Stimulated activated CD4-positive, alpha-beta T cell treated with anti-CD3 and anti-CD28 coated beads, TNF-alpha, amount 100 ng/mL, for 1 hour (primary cell): ENCODE measurements at places on chromosomes 3 and 15.

- no peak for DNase-seq
Observed at GRCh38 chr3:101828691-101829436, 20.4 kb upstream of the NFKBIZ start.

DNA sequence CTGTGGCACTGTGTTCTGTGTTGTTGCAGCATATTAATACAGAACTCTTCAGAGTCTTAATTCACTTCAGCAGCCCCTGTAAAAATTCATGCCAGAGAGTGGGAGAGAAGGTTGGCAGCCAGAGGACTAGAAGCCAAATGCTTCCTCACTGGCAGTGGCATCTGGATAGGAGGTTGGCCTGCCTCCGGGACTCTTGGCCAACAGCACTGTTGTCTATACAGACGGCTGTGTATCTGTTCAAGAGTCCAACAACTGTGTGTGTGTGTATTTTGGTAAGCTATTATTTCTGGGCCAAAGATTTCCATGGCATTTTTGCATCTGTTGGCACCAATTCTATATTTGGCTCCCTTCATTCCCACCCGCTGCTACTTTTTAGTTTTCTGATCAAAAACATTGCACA is 156.0 kb upstream of the SOX2 start:
- DNase-seq = no peak

- DNase-seq = no peak
Observed at GRCh38 chr3:58667704-58668103, 1.1 kb upstream of the FAM3D start.

GRCh38 chr3:106629215-106629832 is 747.9 kb upstream of the CCDC54 start:
- no peak for DNase-seq

DNA sequence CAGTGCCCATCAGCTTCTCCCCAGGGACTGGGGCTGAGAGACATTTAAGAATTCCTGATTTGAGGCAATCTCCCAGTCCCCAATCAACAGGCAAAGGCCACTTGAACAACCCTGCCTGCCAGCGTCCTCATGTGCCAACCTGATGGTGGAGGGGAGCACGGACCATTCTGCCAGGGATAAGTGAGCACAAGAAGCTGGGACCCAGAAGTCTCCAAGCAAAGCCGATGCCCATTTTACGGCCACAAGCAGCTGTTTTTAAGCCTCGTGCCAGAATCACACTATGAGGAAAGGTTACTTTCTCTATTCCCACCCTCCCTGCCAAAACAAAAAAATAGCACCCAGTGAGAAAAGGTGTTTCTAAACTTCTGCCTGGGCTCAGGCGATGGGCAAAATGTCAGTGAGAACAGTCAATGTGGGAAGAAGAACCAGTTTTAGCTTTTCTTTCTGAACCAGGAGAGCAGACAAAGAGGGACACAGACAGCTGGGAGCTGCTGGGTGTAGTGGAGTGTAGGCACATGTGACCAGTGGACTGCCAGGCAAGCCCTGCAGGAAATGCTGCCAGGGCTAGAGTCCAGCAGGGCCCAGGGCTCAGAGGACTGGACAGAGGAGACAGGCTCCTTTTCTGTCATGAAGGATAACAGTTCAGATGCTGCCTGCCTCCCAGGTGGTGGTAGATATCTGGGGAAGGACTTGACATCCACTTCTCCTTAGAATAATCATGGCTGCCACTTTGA is 57.7 kb downstream of the ATP2B2 start:
- no peak for DNase-seq

- DNase-seq = no peak
Observed at GRCh38 chr3:73499787-73500186, 125.0 kb downstream of the PDZRN3 start.

- DNase-seq = no peak
Observed at GRCh38 chr3:79954756-79955155, 187.0 kb upstream of the ROBO1 start.

DNA sequence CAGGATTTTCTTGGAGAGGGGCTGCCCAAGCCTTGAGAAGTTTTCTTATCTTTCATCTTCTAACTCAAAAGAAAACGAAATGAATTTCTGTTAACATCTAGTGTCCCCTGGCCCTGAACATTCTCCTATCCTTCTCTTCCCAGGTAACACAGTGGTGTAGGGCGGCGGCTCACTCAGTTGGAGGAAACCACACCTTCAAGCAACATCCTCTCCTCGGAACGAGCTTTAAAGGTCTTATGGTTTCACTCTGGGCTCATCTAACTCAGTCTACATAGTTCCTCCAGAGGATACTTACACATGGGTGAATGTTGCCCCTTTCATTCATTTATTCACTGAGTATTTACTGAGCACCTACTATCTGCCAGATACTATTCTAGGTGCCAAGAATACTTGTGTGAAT is 31.0 kb upstream of the KLHL6 start:
- DNase-seq = no peak

DNA sequence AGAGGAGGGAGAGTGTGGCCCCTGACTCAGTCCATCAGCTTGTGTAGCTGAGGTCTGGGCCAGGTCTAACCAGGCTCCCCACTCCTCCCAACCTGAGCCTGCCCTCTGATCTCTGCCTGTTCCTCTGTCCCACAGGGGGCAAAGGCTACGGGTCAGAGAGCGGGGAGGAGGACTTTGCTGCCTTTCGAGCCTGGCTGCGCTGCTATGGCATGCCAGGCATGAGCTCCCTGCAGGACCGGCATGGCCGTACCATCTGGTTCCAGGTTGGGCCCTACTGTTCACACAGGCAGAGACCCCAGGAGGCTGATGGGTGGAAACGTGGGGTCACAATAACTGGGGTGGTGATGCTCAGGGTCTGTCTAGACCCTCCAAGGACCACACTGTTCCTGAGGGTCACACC is 6.8 kb downstream of the NEIL1 start:
- no peak for DNase-seq

DNA sequence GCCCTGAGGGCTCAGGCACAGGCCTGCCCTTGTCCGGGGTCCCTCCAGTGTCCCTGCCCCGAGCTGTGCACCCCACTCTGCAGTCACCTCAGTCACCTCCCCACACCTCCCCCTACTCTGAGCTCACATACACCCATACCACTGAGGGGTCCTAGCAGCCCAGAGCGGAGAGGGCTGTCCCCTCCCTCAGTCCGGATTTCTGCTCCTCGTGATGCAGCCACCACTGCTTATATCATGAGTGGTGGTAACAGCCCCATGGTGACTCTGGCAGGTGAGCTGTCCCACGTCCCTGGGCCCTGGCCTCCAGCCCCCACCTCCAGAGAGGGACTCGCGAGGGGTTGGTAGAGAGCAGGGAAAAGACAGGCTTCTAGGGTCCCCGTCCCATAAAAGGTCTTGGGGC is 8.0 kb downstream of the CSPG4 start:
- no peak for DNase-seq

DNA sequence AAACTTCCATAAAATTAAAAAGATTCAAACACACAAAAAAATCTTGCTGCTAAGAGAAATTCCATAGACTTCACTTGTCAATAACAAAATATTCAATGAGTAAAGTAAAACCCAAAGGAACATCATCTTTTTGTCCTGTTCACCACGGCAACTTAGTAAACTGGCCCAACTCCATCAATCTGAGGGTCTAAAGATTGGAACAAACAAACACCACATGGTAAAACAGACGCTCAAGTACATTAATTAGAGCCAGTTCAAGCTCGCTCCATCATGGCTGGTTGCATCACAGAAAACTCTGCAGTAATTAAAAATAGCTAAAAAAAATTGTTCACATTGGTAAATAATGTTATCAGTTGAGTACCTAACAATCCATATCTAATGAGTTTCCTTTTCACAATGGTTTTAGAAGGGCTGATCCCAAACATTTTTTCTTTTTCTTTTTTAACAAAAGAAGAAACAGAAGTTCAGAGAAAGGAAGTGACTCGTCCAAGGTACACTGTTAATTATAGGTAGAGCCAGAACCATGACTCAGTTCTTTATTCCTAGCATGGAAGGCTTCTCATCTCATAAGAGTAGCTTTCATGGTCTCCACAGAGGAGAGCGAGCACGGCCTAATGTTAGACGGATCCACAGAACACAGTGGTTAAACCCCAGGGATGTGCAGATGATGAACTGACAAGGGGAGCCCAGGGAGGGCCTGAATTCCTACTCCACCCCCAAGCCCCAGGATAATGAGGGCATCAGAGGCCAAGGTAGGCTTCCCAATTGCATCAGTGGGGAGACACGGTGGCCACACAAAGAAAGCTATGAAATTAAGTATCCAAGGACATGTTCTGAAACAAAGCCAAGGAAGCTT is 79.2 kb upstream of the ARHGEF3 start:
- no peak for DNase-seq

DNA sequence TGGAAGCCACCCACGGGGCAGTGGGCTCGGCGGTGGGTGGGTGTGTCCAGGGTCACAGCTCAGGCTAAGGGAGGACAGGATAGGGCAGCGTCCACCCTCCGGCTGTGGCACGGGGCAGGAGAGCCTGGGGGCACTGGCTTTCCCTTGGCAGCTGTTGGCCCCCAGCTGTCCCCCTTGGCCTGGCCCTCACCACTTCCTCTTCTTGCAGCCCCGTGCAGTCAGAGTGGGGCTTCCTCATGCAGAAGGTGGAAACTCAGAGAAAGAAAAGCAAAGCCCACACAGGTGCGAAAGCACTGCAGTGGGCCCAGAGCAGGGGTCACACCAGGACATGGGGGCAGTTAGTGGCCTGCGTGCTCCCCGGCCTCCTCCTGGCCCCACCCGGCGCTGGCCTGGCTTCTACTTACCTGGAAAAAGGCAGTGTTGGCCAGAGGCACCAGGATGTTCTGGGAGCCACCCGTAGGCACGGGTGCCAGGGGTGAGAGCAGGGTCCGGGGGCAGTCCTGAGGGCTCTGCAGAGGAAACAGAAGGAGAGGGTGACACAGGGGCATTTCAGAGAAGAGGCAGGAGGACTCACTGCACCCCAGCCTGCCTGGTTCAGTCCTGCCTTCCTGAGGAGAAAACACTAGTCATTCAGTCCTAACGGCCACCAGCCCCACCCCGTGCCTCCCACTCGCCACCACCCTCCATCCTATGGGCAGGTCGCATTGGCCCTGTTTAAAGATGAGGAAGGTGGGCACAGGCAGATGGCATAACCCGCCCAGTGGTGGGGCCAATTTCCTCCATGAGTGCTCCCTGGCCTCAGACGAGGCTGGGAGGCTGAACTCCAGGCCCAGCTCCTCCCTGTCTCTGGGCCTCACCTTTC is 28.3 kb downstream of the PLXND1 start:
- no peak for DNase-seq

GRCh38 chr3:169148448-169149348 is 514.8 kb downstream of the MECOM start:
- no peak for DNase-seq

GRCh38 chr15:58501006-58501405 is 69.2 kb downstream of the LIPC start:
- no peak for DNase-seq

GRCh38 chr3:30751610-30752299 is 142.7 kb downstream of the GADL1 start:
- peak; percentile 40 for DNase-seq

- no peak for DNase-seq
Observed at GRCh38 chr3:158140396-158140795, 30.5 kb downstream of the RSRC1 start.

DNA sequence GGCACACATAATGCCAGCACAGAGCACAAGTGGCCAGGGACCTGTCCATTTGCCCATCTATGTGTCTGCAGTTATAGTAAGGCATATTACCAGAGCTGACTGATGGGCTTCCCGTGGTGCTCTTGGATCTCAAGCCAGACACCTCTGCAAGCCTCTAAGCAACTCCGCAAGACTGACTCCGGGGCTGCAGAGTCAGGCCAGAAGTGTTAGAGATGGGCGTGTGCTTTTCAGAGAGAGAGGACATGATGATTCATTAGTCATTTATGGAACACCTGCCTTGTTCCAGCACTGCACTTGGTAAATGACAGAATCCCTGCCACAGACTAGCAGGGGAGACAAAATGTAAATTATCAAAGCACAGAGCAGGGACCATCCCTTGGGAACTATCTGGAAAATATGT is 559.0 kb downstream of the PDCD6IP start:
- DNase-seq = no peak

DNA sequence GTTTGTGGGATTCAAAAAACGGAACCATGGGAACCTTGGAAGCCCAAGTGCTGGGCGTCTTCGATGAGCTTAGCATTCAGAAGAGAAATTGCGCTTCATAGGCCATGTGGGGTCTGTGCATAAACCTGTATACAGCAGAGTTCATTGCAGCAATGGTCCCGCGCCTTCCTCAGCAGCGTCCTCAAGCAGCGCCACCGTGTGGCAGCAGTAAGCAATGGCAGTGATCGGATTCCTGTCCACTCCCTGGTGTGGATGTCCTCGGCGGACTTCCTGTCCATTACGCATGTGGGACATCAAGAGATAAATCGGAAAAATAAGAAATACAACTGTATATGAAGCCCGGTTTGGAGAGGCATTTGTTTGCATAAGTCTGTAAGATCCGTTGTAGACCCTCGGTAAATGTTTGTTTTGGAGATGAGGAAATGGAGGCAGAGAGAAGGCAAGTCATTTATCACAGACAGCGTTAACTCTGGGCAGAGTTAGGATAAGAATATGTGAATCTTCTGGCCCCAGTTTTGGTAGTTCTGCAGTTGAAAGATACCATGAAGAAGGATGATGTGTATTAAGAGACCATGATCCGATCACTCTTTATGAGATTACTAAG is 57.7 kb downstream of the CNTN4 start:
- no peak for DNase-seq

DNA sequence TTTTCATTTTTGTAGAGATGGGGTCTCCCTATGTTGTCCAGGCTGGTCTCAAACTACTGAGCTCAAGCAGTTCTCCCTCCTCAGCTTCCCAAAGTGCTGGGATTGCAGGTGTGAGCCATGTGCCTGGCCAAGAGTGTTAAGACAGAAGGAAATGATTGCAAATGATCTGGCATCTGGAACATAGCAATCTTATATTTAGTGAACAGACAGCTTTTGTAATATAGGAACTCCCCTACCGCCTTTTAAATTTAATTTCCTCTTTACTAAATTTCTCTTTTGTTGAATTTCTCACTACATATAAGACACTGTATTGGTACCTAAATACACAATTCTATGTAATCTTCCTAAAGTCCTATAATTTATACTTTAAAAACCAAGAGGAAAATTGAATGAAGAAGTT is 13.1 kb downstream of the ANO10 start:
- DNase-seq = no peak

- DNase-seq = no peak
Observed at GRCh38 chr3:197854596-197855343, 63.7 kb downstream of the LRCH3 start.
